ENCODE measurements at places on chromosomes 16 and 17.
A peak's percentile ranks its signal among the peaks of the same experiment; 100 is the strongest.

- no peak for DNase-seq
These were observed 71.5 kb downstream of the RAP1GAP2 start for GRCh38 chr17:2867441-2868424.

- DNase-seq: no peak
These were observed 77.4 kb downstream of the RPA1 start for GRCh38 chr17:1907216-1907631.

- DNase-seq: no peak
These were observed 30.9 kb downstream of the PGS1 start for GRCh38 chr17:78409191-78409928.

DNA sequence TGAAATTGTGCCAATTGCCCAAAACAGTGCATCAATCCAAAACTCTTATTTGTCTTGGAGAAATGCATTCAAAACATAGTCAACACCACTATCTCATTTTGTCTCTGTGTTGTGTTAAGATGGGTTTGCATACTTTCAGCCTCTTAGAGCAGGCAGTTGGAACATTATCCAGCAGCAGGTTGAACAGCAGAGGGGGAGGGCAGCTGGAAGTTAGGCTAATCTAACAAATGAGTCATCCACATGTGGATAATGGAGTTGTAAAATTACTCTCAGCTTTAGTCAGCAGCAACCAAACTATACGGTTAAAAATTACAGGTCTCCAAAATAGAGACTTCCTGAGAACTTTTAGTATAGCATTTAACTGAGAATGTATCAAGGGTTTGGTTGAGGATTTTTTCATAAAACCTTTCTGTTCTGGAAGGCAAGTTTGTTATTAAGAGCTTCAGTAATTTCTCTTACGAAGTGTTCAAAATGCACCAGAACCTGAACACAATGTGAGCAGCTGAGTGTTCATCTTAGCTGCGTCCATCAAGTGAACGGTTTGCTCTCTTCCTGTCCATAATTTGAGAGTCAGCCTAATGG is 46.3 kb downstream of the PRKCA start:
- DNase-seq: no peak

GRCh38 chr17:32485261-32486110 is 1.3 kb upstream of the CDK5R1 start:
- no peak for DNase-seq

DNA sequence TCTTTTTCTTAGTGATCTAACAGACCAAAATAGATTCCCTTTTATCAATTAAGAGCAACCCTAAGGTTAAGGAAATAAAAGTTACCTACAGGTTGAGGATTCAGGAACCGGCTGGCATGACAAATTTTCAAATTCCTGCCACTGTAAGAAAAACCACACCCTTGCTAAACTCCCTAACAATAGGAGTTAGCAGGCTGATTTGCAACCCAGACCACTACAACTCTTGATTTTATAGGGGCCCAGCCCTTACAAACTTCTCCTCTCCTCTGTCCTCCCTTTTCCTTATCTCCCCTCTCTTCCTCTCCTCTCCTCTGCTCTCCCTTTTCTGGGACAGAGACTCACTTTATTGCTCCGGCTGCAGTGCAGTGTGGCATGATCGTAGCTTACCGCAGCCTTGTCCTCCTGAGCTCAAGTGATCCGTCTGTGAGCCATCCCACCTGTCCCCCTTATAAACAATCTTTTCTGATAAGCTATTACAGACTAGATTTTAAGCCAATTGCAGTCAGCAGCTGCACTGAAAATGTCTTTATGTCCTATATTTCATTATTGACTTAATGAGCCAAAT is 418.9 kb downstream of the CDH8 start:
- DNase-seq: no peak

DNA sequence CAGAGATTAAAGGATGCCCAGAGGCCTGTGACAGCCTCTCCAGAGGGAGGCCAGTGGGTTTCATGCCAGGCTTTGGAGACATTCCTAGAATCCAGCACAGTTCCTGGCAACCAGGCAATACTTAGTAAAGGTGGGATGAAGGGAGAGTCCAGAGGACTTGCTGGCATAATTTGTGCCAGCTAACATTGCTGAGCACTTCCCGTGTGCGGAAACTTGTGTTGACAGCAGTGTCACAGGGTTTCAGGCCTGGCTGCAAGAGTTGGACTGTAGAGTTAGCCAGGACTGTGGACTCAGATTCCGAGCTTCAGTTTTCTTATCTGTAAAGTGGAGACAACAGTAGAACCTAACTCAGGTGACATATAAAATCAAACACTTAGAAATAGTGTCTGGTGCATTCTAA is 141.7 kb downstream of the SALL1 start:
- DNase-seq: no peak

DNA sequence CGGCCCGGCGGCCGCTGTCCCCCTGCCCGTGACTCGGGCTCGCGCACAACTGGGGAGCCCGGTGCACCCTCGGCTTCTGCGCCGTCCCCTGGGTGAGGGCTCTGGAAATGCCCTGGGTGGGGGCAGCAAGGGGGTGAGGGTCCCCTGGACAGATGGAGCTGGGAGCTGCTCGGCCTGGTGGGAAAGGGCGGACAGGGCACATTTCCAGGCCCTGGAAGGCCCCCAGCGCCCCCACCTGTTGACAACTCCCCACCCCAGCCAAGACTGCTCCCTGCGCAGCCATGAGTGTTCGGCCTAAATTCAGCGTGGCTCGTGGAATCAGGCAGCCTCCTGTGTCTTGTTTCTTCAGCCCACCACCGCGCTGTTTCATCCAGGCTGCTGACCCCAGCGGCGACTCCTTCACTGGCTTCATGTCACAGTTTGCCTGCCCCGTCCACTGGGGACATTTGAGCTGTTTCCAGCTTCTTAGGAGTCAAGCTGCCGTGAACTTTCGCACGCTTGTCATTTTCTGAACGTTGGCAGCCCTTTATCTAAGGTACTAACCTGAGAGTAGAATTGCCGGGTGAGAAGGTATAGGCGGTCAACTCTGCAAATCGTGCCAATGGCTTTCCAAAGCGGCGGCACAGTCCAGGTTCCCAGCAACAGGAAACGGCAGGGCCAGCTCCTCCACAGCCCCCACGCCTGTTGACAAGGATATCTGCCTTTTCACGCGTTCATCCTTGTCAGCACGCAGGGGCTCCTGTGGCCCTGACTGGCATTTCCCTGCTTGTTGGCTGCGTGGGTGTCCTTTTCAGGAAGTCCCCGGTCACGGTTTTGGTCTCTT is 895 bp downstream of the UTS2R start:
- no peak for DNase-seq

DNA sequence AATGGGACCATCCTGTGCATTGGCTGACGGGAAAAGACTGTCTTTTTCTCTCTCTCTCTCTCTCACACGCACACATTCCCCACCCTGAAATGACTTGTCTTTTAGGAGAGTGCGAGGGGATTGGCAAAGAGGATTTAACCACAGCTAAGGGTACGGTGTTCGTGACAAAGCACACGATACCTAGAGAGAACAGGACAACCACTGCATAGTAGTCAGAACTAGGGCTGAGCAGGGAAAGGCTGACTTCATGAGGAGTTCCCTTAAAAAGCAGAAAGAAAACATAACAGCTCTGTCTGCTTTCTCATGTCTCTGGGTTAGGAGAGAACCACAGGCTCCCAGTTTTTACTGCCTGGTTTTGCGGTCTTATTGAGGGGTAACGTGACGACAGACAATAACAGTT is 742.8 kb upstream of the SOX9 start:
- no peak for DNase-seq

- no peak for DNase-seq
These were observed 39.8 kb upstream of the MYLK3 start for GRCh38 chr16:46787909-46788308.

DNA sequence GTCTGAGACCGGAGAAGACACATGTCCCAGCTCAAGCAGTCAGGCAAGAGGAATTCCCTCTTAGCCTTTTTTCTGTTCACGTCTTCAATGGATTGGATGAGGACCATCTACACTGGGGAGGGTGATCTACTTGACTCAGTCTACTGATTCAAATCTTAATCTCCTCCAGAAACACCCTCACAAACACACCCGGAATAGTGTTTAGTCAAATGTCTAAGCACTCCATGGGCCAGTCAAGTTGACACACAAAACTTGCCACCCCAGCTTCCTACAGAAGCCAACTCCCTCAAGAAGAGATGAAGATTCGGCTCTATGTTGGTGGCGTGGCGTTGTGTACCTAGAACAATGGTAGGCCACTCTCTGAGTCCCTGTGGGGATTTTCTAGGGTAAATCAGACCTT is 22.5 kb upstream of the NKD1 start:
- no peak for DNase-seq

DNA sequence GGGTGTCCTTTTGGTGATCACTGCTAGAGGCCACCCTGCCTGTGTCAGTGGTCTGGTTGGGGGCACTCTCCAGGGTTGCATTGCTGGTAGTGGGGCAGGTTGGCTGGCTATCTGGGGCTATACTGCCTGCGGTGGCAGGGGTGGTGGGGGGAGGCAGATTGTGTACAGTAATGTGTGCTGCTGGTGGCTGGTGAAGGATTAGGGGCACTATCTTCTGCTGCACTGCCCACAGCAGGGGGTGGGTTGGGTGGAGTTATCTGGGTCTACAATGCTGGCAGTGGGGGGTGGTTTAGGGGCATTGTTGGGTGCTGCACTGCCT is 204.0 kb upstream of the WSB1 start:
- DNase-seq: no peak

DNA sequence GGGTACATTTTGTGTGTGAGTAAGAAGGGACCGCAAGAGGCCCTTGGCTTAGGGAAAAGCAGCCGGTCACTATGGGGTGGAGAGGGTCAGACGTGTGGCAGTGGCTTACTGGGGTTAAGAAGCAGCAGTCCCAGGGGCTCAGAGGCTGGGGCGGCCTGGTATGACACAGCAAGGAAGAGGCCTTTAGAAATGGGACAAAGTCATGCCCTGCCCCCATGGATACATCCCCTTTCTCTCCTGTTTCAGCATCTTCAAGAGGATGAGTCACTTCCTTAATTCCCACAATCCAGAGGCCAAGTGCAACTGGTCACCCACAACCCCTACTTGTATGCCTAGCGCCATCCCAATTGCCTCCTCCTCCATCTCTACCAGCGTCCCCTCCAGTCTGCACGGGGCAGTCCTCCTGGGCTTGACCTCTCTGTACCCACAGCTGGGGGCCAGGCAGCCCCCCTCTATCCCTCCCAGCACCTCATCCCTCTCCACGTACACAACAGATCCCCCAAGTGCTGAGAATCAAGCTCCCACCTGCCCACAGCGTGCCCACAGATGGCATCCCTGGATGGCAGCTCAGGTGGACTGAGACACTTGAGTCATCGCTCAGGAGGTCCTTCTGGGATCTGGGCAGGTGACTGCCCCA is 6.9 kb upstream of the EFTUD2 start:
- no peak for DNase-seq

GRCh38 chr17:4381690-4382671 is 15.5 kb upstream of the UBE2G1 start:
- DNase-seq: no peak

GRCh38 chr17:47889734-47890529 is 6.1 kb upstream of the SP2 start:
- DNase-seq: peak; percentile 87

DNA sequence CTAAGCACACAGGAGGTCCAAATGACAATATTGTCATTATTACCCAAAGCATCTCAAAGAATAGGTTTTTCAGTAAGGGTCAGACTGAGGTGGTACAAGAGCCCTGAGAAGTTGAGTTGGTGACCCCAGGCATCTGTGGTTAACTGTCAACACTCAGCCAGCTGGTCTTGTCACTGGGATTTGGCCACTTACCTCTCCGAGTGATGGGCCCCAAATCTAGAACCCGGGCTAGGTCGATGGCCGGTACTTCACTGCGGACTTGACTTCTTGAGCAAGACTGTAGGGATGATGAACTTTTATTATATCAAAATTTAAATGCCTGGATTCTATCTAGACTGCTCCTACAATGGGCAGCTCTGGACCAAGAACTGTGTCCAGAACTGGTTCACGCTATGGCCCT is 11.5 kb downstream of the GP2 start:
- DNase-seq: no peak

DNA sequence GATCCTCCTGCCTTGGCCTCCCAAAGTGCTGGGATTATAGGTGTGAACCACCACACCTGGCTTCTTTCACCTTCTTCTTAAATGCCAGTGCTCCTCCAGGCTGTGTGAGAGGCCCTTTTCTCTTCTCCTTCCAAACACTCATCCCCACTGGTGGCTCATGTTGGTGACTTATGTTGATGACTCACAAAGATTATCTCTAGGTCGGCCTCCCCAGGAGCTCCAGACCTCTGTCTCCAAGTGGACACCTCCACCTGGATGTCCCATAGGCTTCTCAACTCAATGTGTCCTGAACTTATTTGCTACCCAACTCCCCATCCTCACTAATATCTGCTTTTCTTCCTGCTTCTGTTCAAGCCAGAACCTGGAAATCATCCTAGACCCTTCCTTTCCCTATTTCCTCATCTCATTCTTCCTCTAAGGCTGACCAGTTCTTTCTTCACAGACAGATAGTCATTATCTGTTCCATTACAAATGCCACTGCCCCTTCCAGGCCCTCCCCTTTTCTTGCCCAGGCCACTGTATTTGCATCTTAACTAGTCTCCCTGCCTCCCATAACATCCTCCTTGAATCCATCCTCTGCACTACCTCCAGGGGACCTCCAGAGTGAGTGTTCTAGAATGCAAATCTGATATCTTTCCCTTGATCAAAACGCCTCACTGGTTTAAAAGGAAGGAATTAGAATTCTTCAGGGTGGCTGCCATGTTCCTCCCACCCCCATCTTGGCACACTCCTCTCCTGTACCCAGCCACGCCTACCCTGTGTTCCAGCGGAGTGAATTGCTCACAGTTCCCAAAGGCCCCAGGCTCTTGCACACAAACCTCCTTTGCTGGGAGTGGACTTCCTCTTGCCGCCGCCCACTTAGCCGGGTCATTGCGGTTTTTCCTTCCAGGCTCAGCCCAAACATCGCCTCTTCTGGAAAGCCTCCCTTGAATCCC is 34.8 kb upstream of the FBXO47 start:
- DNase-seq: no peak

- DNase-seq: no peak
These were observed 23.3 kb upstream of the ALKBH5 start for GRCh38 chr17:18160128-18160856.

GRCh38 chr16:66569827-66570405 is 3.7 kb downstream of the CMTM1 start:
- no peak for DNase-seq

DNA sequence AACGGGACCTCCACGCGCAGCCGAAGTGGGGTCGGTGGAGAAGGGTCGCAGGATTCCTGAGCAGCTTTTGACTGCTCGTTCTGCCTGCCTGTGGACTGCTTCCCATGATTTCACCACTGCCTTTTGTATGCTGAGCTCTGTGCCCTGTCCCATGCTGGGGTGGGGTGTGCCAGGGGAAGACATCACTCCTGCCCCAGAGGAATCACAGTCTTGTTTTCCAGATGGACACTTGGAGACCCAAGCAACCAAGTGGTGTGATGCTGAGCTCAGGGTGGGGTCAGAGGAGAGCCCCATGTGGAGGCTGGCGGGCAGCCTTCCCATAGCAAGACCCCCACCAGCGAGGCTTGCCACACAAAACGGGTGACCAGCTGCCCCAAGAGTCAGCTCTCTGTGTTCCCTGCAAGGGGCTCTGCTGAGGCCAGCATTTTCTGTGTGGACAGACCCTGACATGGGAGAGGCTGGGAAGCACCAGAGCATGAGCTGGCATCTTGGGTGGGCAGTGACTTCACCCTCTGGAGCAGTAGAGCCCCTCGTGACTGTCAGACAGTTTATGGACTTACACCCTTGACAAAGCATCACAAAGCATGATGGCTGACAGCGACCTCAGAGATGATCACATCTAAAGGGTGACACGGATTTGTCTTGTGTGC is 111.9 kb downstream of the GNAO1 start:
- DNase-seq: no peak

GRCh38 chr16:52613508-52613907 is 66.6 kb upstream of the TOX3 start:
- DNase-seq: no peak

GRCh38 chr17:66177048-66177447 is 14.9 kb downstream of the CEP112 start:
- DNase-seq: no peak
